ENCODE measurements at places on chromosomes 3 and 15. TPM values are rescaled to one million over a fixed set of nuclear protein-coding genes. Genes with fewer than 3 reads are reported as not detected.

Gene CXCR6
- 0.22 TPM for total RNA-seq

Gene CCR8
- total RNA-seq, result not detected

Gene ATP13A5
- not detected for total RNA-seq

Gene ZDHHC3
- total RNA-seq, result 59.3 TPM

Gene OR5AC2
- not detected for total RNA-seq

Gene C3orf80
- total RNA-seq, result not detected

Gene GOLGA6A
- not detected for total RNA-seq

Gene CNTN6
- not detected for total RNA-seq

Gene DOCK3
- 5.1 TPM for total RNA-seq

GRCh38 chr3:14096742-14097141 lies 27.9 kb downstream of the CHCHD4 start:
- no peaks in the 10 kb centered on the region for H3K27me3 ChIP-seq
- no peaks in the 10 kb centered on the region for H3K36me3 ChIP-seq
- H3K4me1 ChIP-seq, result no peaks in the 10 kb centered on the region
- H3K4me3 ChIP-seq, result no peak overlapping the region
- H3K27ac ChIP-seq, result no peak overlapping the region

GRCh38 chr3:125109536-125109925 lies 53.7 kb upstream of the HEG1 start:
- H3K4me3 ChIP-seq, result no peak overlapping the region
- H3K27ac ChIP-seq, result no peak overlapping the region
- H3K4me1 ChIP-seq, result peaks cover 8% of the 10 kb centered on the region
- no peaks in the 10 kb centered on the region for H3K27me3 ChIP-seq
- DNase-seq, result no peak
- H3K36me3 ChIP-seq, result no peaks in the 10 kb centered on the region

DNA sequence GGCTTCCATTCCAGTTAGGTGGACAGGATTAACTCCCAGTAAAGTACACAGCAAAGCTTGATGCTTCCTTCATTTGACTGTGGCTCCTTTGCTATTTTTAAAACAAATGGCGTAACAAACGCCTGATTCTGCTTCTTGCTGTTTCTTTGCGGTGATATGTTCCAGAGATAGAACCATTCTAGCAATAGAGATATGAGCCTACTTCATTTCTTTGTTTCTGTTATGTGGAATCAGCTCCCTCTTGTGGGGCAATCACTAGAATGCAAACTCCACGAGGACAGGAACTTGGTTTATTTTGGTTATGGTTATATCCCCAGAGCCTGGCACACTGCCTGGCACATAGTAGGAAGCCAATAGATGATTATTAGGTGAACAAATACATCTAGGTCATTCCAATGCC lies 122.6 kb upstream of the SLC6A11 start:
- H3K27ac ChIP-seq, result no peak overlapping the region
- H3K27me3 ChIP-seq, result peaks cover 14% of the 10 kb centered on the region
- DNase-seq, result no peak
- H3K4me1 ChIP-seq, result no peaks in the 10 kb centered on the region

- no peaks in the 10 kb centered on the region for H3K27me3 ChIP-seq
- no peaks in the 10 kb centered on the region for H3K36me3 ChIP-seq
- no peak overlapping the region for H3K27ac ChIP-seq
- H3K4me1 ChIP-seq, result no peaks in the 10 kb centered on the region
- DNase-seq, result no peak
- no peak overlapping the region for H3K4me3 ChIP-seq
Measured at GRCh38 chr3:100540791-100541334, 48.4 kb downstream of the TMEM45A start.

DNA sequence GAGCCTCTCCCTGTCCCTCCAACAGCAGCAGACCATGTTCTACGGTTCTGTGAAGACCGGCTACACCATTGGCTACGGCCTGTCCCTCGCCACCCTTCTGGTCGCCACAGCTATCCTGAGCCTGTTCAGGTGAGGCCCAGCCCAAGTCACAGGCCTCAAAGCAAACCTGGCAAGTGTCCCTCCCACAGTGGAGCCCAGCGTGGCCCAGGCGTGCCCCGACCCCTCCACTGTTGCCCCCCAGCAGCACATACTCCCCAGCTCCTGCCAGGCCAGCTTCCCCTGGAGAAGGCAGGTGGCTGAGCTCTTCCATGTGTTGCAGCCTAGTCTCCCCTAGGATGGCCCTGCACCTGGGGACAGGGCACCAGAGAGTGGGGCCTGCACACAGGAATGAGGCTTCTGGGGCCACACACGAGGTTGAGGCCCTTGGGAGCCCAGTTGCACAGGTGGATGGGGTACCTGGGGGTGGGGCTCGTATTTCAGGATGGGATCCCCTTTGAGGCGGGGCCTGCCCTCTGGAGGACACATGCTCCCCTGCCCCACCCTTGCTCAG lies 25.0 kb downstream of the VIPR1 start:
- H3K27ac ChIP-seq, result no peak overlapping the region
- DNase-seq, result no peak
- H3K4me1 ChIP-seq, result peaks cover 2% of the 10 kb centered on the region
- H3K36me3 ChIP-seq, result no peaks in the 10 kb centered on the region
- H3K27me3 ChIP-seq, result no peaks in the 10 kb centered on the region
- no peak overlapping the region for H3K4me3 ChIP-seq

- H3K4me1 ChIP-seq, result peaks cover 10% of the 10 kb centered on the region
- H3K36me3 ChIP-seq, result no peaks in the 10 kb centered on the region
- no peak overlapping the region for H3K27ac ChIP-seq
- H3K4me3 ChIP-seq, result no peak overlapping the region
Measured at GRCh38 chr3:119891944-119892721, 110.2 kb downstream of the NR1I2 start.

DNA sequence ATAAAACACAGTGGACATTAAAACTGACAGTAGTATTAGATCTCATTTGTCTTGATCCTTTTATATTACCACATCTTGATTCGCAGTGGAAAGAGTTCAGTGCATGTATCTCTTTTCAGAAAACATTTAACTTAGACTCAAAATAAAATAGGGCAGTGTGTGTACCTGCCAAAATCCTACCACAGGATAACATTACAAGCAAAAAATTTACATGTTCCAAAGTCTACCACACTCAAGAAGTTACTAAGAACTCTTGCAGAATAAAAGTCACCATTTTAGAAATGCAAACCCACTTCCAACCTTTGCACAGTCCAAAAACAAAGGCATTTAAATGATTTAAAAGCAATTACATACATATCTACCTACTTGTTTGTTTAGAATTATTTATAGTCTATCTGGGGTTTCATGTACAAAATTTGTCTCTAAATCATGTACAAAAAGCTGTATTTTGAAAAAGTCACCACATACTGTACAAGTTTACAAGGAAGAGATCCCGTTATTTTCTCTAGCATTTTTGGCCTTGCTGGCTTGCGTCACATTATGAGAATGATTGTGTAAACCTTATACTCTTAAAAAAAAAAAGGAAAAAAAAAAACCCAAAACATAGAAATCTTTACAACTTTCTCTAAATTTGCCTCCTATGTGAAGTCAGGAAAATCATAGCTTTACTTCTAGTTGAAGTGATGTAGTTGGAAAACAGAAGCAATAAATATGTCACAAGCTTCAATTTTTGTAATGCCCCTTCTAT lies 153.8 kb downstream of the ADAM10 start:
- H3K4me1 ChIP-seq, result no peaks in the 10 kb centered on the region
- H3K4me3 ChIP-seq, result no peak overlapping the region
- DNase-seq, result no peak
- no peaks in the 10 kb centered on the region for H3K27me3 ChIP-seq

GRCh38 chr15:73882761-73883419 lies 9.5 kb downstream of the TBC1D21 start:
- no peaks in the 10 kb centered on the region for H3K4me1 ChIP-seq
- H3K36me3 ChIP-seq, result no peaks in the 10 kb centered on the region
- DNase-seq, result no peak
- H3K27ac ChIP-seq, result no peak overlapping the region
- no peaks in the 10 kb centered on the region for H3K27me3 ChIP-seq

DNA sequence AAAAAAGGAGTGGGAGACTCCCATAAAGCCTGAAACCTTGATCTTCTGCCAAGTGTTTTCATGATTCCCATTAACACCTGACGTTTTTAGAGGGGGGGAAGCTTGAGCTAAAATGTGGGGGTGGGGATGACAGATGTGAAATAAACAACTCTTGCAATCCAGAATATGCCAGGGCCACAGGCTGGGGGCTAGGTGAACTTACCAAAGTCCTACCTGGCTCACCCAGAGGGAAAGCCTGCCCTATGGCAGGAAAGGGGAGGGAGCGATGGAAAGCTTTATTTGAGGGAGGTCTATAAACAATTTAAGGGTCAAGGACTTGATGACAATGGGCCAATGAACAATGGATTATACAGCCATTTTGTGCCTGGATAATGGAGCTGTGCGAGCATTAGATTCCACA lies 108.3 kb downstream of the LRIG1 start:
- H3K4me1 ChIP-seq, result peaks cover 5% of the 10 kb centered on the region
- no peaks in the 10 kb centered on the region for H3K27me3 ChIP-seq
- H3K4me3 ChIP-seq, result no peak overlapping the region
- H3K27ac ChIP-seq, result no peak overlapping the region

DNA sequence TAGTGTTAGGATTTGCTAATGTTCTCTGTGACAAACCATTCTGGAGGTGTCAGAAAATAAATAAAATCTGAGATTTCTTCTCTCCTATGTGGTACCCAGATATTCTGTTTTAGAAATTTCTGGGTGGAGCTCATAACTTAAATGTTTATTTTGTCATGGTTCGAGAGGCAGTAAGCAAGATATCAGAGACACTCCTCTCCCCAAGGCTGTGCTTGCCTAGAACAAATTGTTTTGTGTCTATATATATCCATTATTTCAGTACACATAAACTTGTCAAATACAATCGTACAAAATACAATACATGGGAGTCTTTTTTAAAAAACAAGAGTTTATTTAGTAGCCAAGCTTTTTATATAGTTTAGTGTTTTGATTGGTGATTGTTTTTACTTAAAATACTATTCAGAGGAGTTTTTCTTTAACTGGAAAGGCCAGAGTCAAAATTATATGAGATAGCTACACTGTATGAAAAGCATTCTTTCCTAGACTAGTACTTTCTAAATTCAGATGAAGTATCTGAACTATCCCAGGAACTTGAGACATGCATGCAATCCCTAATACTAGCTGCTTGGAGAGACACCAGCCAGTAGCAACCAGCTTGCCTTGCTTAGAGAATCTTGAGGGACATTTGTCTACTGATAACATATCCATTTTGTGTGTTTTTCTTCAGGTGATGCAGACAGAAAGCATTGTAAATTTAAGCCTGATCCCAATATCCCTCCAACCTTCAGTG lies 4.7 kb downstream of the EXOG start:
- peaks cover 12% of the 10 kb centered on the region for H3K4me1 ChIP-seq
- H3K27me3 ChIP-seq, result no peaks in the 10 kb centered on the region
- H3K4me3 ChIP-seq, result no peak overlapping the region

GRCh38 chr3:97037294-97037943 lies 223.0 kb downstream of the EPHA6 start:
- H3K27ac ChIP-seq, result no peak overlapping the region
- no peak overlapping the region for H3K4me3 ChIP-seq
- no peaks in the 10 kb centered on the region for H3K4me1 ChIP-seq
- DNase-seq, result no peak
- no peaks in the 10 kb centered on the region for H3K27me3 ChIP-seq

DNA sequence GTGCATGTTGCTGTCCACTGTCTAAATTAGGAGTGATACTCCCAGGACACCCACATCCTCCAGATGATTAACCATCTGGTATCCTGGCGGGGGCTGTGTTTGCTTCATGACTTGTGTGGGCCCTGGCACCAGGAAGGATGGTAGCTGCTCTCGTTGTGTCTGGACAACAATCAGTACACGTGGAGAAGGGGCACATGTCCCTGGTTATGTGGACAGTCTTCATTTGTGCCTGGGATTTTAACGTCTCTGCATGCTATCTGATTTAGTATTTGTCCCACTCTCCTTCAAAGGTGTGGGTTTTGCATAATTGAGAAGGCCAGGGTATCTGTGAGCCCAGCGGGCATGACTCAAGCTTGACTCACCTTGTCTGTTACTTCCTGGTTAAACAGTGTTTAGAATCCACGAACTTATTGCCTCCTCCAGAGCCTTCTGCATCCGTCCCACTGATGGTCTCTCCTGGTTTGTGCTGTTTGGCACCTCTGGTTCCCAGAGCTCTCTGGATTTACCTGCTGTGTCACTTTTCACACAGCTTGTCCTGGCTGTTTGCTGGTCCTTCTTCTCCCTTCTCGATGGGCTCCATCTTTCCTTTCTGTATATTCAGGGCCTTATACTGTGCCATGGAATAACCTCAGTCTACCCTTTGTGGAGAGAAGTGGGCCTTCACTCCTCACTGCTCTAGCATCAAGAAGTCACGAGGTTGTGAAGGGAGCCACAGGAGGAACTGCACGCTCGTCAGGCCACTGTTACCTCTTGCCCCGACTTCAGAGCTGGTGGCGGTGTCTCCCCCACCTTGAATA lies 32.5 kb downstream of the ARNT2 start:
- no peaks in the 10 kb centered on the region for H3K4me1 ChIP-seq
- no peak for DNase-seq
- H3K27ac ChIP-seq, result no peak overlapping the region
- H3K36me3 ChIP-seq, result no peaks in the 10 kb centered on the region

Measured in heart left ventricle (tissue), 16 donors.